ENCODE measurements at places on chromosomes 4 and X. TPM values are rescaled to one million over a fixed set of nuclear protein-coding genes. Genes with fewer than 3 reads are reported as not detected.

DNA sequence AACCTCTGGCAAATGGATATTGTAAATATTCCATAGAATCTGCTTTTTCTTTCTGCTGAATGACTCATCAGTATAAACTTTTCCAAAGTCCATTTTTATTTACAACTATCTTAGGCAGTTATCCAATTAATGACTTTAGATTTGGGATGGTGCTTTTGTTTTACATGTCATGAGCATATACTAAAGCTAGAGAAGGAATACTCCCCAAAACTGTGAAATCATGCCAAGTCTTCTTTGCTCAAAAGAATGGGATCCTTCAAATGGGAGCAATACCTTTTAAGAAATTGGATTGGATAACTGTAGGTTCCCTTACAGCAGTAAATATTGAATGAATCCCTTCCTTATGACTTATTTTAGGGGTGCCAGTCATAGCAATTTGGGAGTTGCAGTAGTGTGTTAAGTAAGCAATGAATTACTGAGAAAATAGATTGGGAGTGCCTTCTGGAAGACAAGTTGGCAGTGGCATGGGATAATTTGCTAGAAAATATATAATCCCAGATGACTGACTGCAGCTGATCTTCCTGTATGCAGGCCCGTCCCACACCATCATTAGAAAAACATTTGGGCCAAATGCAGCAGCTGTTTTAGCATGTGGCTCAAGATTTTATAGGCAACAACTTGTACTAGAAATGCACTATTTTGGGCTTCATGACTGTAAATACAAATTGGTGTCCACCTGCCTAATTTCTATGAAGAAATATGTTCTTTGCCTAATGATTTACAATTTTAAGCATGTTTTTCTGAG, 2.8 kb downstream of the TMPRSS11D start:
- no peak overlapping the region for H3K4me3 ChIP-seq
- H3K27ac ChIP-seq = no peak overlapping the region
- H3K36me3 ChIP-seq = no peaks in the 10 kb centered on the region
- H3K27me3 ChIP-seq = no peaks in the 10 kb centered on the region
- H3K4me1 ChIP-seq = peaks cover 4% of the 10 kb centered on the region

- no peak overlapping the region for H3K4me3 ChIP-seq
- H3K27ac ChIP-seq = no peak overlapping the region
- H3K36me3 ChIP-seq = no peaks in the 10 kb centered on the region
- peaks cover 11% of the 10 kb centered on the region for H3K27me3 ChIP-seq
- DNase-seq = no peak
Measured at GRCh38 chr4:109735566-109736365, 5.9 kb upstream of the PLA2G12A start.

DNA sequence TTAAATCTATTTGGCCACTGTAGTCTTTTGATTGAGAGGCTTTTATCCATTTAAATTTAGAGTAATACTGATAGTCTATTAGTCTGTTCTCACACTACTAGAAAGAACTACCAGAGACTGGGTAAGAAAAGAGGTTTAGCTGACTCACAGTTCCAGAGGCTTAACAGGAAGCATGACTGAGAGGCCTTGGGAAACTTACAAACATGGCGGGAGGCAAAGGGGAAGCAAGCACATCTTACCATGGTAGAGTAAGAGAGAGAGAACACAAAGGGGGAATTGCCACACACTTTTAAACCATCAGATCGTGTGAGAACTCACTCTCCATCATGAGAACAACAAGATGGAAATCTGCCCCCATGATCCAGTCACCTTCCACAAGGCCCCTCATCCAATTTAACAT, 410.9 kb downstream of the PDGFC start:
- no peaks in the 10 kb centered on the region for H3K4me1 ChIP-seq
- H3K36me3 ChIP-seq = no peaks in the 10 kb centered on the region
- H3K27ac ChIP-seq = no peak overlapping the region
- H3K27me3 ChIP-seq = no peaks in the 10 kb centered on the region
- DNase-seq = no peak

DNA sequence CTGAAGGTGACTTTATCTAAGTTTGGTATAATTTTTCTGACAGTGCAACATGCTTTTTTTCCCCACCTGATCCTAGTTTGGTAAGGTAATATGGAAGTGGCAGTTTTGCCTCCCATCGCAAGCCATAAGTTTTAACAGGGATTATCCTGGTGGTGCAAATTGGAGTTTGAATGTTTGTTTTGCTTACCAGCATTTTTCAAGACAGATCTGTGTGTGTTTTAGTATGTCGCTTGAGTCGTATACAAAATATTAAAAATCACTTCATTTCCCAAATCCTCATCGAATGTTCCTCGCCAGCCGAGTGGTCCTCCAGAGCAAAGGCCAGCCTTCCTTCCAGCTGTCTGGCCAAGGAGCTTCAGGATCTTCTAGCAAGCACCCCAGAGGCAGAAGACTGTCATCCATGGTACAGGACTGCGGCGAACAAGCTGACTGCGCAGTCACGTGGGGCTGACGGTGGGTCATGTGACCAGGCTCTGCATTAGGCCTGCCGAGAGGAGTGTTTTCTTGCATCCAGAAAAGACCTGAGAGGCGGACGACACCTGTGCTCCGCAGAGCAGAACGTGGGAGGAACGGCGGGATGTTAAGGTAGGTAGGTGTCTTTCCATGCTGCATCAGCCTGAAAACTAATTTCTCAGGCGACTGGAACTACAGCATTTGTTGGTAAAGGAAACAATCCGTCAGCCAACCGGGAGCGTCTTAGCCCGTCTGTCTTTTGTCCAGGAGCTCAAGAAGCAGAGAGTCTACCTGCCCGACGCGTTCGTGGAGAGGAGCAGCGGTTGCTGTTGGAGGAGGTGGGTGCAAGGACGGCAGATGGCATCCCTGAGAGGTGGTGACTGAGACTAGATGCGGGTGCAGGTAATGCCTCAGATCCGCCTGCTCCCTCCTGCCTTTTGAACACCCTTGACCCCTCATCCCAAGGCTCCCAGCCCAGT, at the start of gene GPRASP3:
Gene GPRASP3, plus strand, starts transcription at position 507 of the 932 bp plus-strand sequence. CDS start 28,253 bp downstream, outside the sequence.
- no peaks in the 10 kb centered on the region for H3K27me3 ChIP-seq
- peak within 1 kb of the TSS; percentile 94 for H3K27ac ChIP-seq
- peak; percentile 82 for DNase-seq

DNA sequence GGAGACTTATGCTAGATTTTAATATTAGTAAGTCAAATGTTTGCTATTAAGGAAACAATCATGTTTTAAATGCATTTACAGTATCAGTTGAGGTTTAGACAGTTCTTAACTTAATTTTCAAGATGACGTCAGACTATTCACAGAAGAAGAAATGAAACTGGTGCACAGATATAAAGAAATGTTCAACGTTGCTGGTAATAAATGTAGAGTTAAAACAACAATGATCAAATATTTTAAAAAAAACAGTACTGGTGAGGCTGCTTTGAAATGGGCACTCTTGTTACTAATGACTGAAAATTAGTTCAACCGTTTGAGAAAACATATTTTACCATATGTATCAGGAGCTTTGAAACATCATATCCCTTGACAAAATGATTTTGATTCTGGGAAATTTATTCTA, 44.2 kb downstream of the ABHD18 start:
- no peaks in the 10 kb centered on the region for H3K36me3 ChIP-seq
- H3K27ac ChIP-seq = no peak overlapping the region
- peaks cover 2% of the 10 kb centered on the region for H3K27me3 ChIP-seq

- no peaks in the 10 kb centered on the region for H3K36me3 ChIP-seq
- no peak overlapping the region for H3K4me3 ChIP-seq
- no peak overlapping the region for H3K27ac ChIP-seq
- H3K27me3 ChIP-seq = no peaks in the 10 kb centered on the region
- no peak for DNase-seq
Measured at GRCh38 chr4:104462641-104463040, 32.1 kb downstream of the CXXC4 start.

DNA sequence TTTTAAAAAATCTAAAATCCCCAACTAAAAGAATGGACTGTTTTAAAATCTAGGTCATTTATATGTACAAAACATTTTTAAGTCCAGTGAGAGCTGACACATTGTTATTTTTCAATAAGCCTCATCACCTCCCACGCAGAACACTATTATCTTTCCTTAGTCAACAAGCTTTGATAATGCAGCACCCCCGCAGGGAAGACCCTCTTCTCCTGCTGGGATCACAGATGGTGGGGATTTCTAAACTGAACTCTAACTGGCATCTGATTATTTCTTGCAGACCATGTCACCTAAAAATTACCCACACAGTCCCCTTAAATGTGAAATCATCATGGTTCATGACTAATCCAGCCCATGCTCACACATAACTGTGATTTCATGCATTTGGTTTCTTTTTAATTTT, 11.6 kb downstream of the SYTL4 start:
- DNase-seq = no peak
- H3K4me3 ChIP-seq = no peak overlapping the region
- no peaks in the 10 kb centered on the region for H3K27me3 ChIP-seq
- H3K4me1 ChIP-seq = peaks cover 7% of the 10 kb centered on the region
- no peaks in the 10 kb centered on the region for H3K36me3 ChIP-seq
- no peak overlapping the region for H3K27ac ChIP-seq

DNA sequence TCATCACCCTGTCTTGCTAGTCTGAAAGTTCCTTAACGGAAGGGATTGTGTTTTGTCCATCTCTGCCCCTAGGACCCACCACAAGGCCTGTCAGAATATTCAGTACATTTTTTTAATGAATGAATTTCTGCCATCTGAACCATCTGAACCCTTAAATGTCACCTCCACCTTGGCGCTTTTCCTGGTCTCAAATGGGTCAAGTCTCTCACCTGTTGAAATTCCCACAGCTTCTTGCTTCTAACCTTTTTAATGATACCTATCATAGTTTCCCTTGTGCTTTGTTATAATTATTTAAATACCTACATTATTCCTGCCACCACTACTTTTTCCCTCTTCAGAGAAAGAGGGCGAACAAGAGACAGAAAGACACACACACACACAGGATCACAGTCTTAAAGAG, 48.0 kb downstream of the SHROOM4 start:
- no peak overlapping the region for H3K4me3 ChIP-seq
- H3K27me3 ChIP-seq = no peaks in the 10 kb centered on the region
- no peaks in the 10 kb centered on the region for H3K36me3 ChIP-seq
- DNase-seq = no peak

DNA sequence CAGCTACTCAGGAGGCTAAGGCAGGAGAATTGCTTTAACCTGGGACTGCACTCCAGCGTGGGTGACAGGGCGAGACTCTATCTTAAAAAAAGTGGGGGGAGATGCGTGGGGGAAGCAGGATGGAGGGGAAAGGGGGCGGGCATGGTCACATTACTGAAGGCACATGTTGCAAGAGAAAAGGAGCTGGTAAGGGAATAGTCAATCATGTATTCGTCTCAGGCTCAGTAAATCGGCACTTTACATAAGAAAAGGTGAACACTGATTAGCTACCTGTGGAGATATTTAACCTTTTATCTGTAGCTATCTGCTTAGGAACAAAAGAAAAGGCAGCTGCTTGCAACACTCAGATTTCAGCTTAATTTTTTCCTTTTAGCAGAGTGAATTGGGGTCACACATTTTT, 132.5 kb downstream of the PLS3 start:
- H3K27ac ChIP-seq = no peak overlapping the region
- no peak for DNase-seq
- H3K4me3 ChIP-seq = no peak overlapping the region
- no peaks in the 10 kb centered on the region for H3K27me3 ChIP-seq
- no peaks in the 10 kb centered on the region for H3K4me1 ChIP-seq

DNA sequence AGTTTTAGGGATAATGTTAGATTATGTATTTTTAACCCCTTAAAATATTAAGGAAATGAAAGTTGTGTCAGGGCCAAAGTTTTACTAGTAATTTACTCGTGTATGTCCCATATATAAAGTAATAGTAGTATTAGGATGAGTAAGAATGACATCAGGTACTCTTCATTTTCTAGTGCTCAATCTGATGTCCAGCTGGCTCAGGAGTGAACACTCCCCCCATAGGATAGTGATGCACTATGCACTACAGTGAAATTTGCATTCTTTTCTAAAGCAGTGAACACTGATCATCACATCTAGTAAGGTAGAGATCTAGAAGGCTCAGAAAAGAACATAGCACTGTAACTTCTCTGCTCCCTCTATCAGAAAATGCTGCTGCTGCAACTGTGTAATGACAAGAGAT, 409.7 kb downstream of the GLUD2 start:
- no peak overlapping the region for H3K27ac ChIP-seq
- no peak for DNase-seq
- H3K36me3 ChIP-seq = no peaks in the 10 kb centered on the region
- H3K4me1 ChIP-seq = no peaks in the 10 kb centered on the region
- H3K4me3 ChIP-seq = no peak overlapping the region
- H3K27me3 ChIP-seq = no peaks in the 10 kb centered on the region

DNA sequence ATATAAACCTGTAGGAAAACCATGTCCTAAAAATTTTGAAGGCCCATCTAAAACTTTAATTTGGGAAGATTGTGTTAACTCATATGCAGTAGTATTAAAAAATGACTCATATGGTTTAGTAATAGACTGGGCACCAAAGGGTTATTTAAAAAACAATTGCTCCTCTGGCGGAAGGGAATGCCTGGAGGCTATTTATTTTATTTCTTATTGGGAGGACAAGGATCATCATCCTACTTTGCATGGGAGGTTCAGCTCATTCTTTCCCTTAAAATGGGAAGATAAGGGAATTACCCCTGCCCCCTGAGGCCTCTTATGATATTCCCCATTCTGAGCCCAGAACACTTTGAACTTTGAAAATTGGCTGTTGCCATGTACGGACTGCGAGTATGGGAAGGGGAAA, 29.7 kb upstream of the MGST2 start:
- DNase-seq = no peak
- peaks cover 3% of the 10 kb centered on the region for H3K27me3 ChIP-seq
- H3K36me3 ChIP-seq = peaks cover 16% of the 10 kb centered on the region
- H3K4me1 ChIP-seq = peaks cover 2% of the 10 kb centered on the region

- no peaks in the 10 kb centered on the region for H3K27me3 ChIP-seq
- H3K36me3 ChIP-seq = no peaks in the 10 kb centered on the region
- H3K4me1 ChIP-seq = peaks cover 3% of the 10 kb centered on the region
Measured at GRCh38 chr4:156252358-156252921, 298.8 kb upstream of the CTSO start.

DNA sequence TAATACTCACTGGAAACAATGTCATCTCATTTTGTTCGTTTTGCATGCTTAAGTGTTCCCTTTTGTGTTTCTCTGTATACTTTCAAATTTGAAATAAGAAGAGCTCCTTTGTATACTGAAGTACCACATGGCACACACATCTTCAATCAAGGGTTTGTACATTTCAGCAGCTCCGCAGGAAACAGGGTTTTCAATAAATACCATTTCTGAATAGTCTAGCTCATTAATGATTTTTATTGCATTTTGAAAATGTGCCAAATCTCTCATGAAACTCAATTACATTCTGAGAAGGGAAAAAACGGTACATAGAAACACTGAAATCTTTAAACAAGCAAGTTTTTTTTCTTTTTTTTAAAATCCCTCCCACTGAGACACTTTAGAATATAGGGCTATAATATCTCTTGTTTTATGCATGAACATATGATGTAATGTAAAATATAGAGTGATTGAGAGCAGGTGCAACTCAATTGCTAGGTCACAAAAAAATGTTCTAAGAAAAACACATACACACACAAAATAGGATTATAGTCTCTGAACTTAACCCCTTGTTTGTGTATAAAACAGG, 914.2 kb upstream of the PCDH7 start:
- no peak for DNase-seq
- no peak overlapping the region for H3K4me3 ChIP-seq
- H3K4me1 ChIP-seq = no peaks in the 10 kb centered on the region
- H3K36me3 ChIP-seq = no peaks in the 10 kb centered on the region
- H3K27me3 ChIP-seq = no peaks in the 10 kb centered on the region

Gene ADAMTS3
- 0.10 TPM for total RNA-seq

Gene TLR7
- total RNA-seq = not detected

Gene TAB3
- 19.9 TPM for total RNA-seq

Gene TMPRSS11A
- total RNA-seq = not detected

Gene RNF128
- not detected for total RNA-seq

Gene SLC10A6
- total RNA-seq = not detected

Gene RTL9
- 1.8 TPM for total RNA-seq

Gene TRO
- 236 TPM for total RNA-seq
